ENCODE measurements at places on chromosomes 2 and 18.
A peak's percentile ranks its signal among the peaks of the same experiment; 100 is the strongest.

GRCh38 chr2:133518700-133519344, 49.4 kb downstream of the NCKAP5 start:
- no peak for DNase-seq

GRCh38 chr2:179253226-179253625, 11.4 kb downstream of the SESTD1 start:
- no peak for DNase-seq

GRCh38 chr2:171626949-171627348, 60.3 kb upstream of the DYNC1I2 start:
- DNase-seq = no peak

DNA sequence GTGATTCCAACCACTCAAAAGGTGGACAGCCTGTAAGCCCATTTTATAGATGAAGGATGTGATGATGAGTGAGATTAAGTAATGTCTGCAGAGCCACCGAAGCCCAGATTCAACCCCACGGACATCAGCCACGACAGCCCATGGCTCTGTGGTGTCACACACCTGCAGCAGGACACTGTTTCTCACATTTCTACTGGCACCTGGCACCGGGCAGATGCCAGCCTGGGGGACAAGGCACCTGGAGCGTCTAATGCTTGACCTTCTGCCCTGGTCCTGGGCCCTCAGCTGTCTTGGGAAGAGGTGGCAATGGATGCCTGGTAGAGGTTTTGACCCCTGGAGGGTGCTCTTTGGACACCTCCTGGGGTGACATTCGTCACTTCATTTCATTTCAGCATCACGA, 176.3 kb downstream of the ANAPC1 start:
- DNase-seq = no peak

GRCh38 chr2:205654878-205655605, 27.3 kb upstream of the NRP2 start:
- DNase-seq = no peak

GRCh38 chr2:51145761-51146160, 113.8 kb upstream of the NRXN1 start:
- DNase-seq = no peak

DNA sequence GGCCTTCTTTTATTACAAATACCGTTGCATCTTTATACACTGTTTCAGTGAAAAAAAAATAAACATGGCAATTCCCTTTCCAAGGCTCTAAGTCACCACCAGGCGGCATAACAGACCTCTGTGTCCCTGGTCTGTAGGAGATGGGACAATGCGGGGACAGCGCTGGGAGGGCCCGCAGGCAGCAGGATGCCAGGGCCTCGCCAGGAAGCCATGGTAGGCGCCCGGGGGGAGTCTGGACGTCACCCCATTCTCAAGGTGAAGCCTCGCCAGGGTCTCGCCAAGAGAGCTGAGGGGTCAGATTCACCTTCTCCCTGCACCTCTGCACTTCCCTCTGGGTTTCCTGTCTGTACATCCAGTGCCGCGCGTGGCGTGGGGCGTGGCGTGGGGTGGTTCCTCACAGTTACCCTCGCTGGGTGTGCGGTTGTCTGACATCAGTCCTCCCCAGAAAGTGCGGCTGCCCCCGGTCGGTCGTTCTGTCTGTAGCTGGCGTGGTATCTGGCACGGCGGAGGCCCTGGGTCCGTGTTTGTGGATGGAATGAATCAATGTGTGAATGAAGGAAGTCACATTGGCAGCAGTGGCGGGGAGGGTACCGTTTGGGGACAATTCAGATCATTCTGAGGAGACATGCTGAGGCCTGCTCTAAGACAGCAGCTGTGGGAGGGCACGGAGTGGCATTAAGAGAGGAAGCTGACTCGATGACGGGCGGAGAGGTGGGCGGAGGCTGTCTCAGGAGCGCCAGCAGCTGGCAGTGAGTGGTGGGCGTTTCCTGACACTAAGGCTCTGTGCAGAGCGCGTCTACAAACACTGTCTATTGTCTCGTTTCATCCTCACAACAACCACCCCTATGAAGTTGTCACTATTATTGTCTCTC, 46.0 kb downstream of the LRRFIP1 start:
- peak; percentile 81 for DNase-seq

DNA sequence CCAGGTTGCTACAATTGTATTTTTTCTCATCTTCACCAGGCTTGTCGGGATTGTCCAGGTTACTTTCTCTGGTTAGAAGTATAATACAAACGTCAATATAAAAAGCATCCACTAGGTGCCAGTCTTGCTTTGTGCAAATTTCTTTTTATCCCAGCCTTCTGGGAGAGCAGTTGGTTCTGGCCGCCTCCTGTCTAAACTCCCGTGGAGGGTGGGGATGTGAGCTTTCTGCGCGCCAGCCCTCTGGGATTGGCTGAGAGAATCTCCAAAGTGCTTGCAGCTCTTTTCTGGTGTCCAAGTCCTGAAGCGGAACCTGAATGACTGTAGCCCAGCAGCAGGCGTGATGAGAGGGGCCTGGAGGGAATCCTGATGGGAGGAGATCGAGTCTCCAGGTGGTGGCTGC, 22.4 kb upstream of the TOGARAM2 start:
- peak; percentile 82 for DNase-seq

DNA sequence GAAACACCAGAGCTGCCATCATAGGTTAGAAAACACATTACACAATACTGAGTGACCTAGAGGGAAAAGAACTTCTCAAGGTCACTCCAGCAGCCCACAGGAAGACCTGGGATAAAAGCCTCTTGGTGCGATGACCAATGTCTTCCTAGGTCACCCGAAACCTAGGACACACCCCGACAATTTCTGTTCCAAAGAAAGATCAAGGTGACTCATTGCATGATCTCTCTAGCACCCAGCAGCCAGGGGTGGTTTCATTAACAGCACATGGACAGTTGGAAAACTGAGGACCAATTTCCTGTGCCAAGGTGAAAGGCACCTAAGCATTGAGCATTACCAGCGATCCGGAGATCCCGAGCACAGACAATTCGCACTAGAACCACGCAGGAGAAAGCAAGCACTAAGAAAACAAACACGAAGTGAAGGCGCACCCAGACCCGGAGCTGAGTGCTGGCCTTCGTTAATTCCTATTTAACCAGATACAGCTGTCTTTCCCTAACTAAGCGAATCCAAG, 1.5 kb downstream of the CACNB4 start:
- peak; percentile 23 for DNase-seq

DNA sequence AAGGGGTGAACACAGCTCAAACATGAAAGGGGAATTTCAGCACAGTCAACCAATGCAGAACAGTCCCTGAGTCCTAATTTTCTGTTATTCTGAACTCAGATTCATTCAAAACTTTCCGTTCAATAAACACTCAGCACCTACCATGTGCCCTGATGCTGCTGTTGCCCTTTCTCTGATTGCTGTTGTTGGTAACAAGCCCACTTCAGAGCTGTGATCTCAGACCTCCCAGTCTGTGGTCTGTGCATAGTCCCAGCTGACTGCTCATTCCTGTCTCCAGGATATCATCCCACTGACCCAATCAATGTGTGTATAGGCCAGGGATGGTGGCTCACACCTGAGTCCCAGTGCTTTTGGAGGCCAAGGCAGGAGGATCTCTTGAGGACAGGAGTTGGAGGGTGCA, 82.7 kb upstream of the SLC35G4 start:
- DNase-seq = no peak

GRCh38 chr2:237466211-237466610, 20.8 kb upstream of the MLPH start:
- no peak for DNase-seq

- no peak for DNase-seq
These were observed 76.1 kb downstream of the SEPTIN10 start for GRCh38 chr2:109537565-109538222.

DNA sequence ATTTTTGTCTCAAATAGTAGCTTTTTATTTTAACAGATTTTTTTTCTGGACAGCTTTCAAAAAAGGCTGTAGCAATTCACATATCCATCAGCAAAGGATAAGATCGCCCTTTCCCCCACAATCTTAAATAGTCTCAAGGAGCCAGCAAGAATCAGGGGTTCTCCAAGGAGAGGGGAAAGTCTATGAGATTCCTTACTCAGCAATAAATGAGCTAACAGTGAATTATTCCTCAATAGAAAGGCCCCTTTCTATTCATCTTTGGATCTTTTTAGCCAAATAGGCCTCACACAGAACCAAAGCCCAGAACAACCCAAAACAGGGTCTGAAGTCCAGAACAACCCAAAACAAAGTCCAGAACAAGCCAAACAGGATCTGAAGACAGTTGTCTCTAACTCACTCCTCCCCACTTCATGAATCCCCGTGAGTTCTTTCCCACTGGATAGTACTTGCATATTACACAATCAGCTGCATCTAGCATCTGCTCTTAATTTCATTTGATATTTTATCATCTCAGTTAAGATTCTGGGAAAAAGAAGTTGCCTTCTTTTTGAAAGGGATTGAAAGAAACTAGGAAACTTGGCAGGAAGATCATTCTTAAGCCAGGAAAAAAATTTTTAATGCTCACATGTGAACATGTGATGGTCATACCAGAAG, 3.4 kb upstream of the DHRS9 start:
- no peak for DNase-seq

DNA sequence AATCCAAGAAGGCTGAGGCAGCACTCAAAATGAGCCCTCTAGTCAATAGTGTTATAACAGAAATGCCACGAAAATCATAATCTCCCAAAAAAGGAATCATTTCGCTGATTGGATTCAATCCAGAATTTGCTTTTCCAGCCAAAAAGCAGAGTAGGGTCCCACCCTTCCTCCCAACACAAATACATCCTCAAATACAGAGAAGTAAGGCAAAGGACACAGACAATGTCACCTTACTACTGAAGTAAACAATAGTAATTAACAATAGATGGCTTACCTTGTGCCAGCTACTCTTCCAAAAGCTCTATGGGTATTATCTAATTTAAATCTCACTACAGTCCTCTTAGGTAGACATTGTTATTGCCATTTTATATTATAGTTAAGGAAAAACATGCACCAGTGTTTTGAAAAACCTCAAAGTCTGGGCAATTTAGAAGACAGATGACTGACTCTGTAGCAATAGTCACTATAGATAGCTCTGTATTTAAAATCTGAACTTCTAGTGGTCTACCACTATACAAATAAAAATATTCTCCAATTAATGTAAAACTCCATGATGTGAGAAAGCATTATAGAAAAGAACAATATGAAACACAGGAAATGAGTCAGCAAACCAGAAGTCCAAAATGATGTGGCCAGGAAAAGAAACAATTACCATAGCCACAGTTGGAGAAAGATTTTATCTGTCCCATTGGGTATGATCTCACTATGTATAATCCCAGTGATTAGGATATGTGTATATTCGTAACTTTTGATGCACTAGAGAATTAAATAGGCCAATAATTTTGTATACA, 305.0 kb upstream of the ERBB4 start:
- no peak for DNase-seq

DNA sequence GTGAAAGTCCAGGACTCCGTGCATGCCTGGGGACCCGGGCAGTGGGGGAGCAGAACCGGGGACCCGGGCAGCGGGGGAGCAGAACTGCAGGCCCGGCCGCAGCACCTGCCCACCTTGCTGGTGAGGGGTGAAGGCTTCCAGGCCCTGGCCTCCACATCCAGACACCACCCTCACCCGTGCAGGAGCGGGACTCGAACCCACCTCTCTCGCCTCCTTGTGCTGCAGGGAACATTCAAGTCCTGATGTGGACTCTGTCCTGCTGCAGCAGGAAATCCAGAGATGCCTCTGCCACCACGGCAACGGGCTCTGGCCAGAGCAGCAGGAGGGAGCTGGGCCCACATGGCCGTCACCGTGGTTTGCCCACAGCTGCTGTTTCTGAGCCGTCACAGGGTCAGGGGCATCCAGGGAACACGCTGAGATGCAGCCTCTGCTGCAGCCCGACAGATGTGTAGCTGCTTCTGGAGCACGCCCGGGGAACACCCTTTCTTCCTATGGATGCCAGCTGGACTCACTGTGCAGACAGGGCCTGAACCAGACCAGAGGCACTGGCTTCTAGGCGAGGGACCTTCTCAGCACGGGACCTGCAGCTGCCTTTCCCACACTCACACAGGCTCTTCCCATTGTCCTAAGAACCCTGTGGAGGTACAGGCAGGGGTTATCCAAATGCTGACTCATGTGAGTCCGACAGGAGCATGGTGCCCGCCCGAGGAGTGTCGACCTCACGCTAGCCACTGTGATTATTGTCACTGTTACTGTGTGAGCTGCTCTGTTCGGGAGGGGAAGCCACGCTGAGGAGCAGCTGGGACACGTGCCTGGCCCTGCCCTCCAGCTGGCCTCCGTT, 89.2 kb upstream of the CTDP1 start:
- no peak for DNase-seq

GRCh38 chr18:5890331-5891183, 4.8 kb downstream of the TMEM200C start:
- no peak for DNase-seq

DNA sequence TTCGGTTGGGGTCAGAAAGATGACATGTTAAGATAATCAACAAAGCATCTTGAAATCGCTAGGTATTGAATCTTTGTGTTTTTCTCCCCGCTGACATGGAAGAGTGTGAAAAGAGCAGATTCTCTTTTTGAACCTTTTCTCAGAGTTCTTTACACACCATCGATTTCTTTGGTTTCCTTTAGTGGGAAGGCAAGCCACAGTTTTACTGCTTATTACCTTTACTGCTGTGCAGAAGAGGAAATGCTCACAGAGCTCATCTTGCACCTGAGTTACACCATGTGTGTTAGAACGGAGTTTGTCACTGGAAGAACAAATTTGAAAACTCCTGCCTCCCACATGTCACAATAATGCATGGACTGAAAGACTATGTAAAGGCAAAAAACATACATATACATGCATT, 45.3 kb upstream of the PDK1 start:
- DNase-seq = no peak

GRCh38 chr2:54864727-54865126, 141.3 kb downstream of the EML6 start:
- peak; percentile 57 for DNase-seq

- DNase-seq = no peak
These were observed 68.0 kb downstream of the MAPK4 start for GRCh38 chr18:50627594-50628532.

DNA sequence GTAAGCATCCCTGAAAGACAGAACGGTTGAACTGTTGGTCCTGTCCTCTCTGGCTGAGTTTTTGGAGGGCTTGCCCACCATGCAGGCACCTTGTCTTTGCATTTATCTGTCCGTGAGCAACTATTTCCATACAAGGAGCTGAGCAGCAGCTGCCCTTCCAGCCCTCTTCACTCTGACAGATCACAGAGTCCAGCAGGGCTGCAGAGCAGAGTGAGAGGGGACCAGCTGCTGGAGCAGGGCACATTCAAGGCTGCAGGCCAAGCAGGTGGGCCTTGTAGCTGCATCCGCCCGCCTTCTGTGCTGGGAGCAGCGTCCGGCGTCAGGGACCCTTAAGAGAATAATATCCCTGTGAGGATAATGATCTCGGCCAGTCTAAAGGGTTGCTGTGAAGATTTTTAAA, 9.5 kb downstream of the SMYD1 start:
- DNase-seq = no peak

DNA sequence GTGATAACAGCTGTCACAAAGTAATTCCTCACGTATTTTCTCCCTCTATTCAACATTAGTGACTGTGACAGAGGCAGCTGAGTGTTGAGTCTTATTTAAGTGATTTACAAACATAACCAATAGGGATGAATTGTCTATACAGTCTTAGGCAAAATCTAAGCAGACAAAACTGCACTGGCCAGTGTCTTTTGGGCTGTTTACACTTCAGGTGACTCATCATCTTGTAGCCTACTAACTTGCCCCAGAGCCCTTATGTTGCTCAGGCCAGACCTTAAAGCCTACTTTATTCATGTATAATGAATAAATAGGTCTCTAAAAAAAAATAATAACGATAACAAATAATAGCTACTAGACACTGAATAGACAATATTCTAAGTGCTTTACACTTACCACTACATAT, 17.2 kb downstream of the THOC1 start:
- DNase-seq = no peak

Data from AML-193 (cell line).